ENCODE measurements at places on chromosomes 16 and 17. TPM values are rescaled to one million over a fixed set of nuclear protein-coding genes. Genes with fewer than 3 reads are reported as not detected.
A peak's percentile ranks its signal among the peaks of the same experiment; 100 is the strongest.

DNA sequence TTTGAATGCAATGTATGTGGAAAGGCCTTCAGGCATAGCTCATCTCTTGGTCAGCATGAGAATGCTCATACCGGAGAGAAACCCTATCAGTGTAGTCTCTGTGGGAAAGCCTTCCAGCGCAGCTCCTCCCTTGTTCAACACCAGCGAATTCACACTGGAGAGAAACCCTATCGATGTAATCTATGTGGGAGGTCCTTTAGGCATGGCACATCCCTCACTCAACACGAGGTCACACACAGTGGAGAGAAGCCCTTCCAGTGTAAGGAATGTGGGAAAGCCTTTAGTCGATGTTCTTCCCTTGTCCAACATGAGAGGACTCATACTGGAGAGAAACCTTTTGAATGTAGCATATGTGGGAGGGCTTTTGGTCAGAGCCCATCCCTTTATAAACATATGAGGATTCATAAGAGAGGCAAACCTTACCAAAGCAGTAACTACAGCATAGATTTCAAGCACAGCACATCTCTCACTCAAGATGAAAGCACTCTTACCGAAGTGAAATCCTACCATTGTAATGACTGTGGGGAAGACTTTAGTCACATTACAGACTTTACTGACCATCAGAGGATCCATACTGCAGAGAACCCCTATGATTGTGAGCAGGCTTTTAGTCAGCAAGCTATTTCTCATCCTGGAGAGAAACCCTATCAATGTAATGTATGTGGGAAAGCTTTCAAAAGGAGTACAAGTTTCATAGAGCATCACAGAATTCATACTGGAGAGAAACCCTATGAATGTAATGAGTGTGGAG, 24.7 kb downstream of the ZFP90 start:
- no peak for DNase-seq

Gene GPR142
- total RNA-seq, result not detected

DNA sequence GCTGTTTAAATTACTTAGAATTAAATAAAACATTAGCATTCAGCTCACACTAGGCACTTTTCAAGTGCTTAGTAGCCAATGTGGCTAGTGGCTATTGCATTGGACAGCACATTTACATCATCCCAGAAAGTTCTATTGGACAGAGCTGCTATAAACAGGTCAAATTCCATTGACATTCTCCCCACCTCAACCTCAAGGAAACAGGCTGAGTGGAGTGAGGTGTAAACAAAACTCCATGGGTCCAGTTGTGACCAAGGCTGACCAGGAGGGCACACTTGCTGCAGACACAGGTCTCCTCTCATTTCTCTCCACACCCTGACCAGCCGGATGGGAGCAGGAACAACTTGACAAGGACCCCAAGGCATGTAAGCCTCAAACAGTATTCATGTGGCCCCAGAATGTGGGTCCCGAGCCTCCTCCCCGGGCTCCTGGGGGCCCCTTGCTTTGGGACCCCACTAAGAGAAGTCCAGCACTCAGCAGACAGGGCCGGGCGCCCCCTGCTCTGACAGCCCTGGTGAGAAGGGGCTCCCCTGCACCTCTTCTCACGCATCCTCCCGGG, 488 bp downstream of the C17orf113 start:
- DNase-seq, result no peak

Gene AP2B1
- 198 TPM for total RNA-seq

- no peak for DNase-seq
Observed at GRCh38 chr16:23855010-23855409, 19.2 kb downstream of the PRKCB start.

Gene TRPV2
- total RNA-seq, result 2.7 TPM

DNA sequence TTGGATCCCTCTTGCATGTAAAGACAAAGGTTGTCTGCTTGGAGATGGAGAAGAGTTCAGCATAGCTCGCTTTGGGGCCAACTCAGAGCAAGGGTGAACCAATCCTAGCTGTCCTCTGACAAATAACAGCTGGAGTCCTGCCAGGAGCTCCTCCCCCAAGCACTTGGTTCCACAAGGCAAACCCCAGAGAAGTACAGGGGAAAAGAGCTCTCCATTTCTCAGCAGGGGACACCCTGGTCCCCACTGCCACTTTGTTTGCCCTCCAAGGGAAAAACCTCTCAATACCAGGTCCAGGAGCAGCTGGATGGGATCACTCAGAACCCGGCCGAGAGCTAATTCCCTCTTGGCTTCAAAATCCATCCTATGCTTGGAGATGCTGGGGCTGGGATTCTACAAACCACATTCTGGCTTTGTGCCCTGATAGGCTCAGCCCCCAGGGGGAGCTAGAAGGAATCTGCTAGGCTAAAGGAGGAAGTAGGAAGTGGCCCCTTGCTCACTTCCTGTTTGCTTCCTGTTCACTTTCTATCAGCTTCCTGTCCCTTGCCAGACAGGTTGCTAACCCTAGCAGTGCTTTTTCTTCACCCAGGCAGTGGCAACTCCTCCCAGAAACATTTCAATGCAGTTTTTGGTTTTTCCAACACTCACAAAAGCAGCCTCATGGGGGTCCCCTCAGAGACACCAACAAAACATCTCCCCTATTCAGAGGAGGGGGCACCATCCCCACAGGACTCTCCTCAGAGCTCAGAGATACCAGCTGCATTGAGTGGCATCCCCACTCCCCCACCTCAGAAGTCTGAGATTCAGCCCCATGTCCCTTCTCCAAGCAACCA, 30.7 kb downstream of the CDRT4 start:
- peak; percentile 46 for DNase-seq

Gene GPRC5C
- total RNA-seq, result 54.4 TPM

- no peak for DNase-seq
Observed at GRCh38 chr17:17381446-17382064, 78.4 kb downstream of the NT5M start.

Gene TEX19
- 2.1 TPM for total RNA-seq

Gene NLE1
- 55.5 TPM for total RNA-seq

- no peak for DNase-seq
Observed at GRCh38 chr16:5756969-5757368, 659.4 kb upstream of the EEF2KMT start.

GRCh38 chr16:3484318-3485096, 10.8 kb downstream of the C16orf90 start:
- no peak for DNase-seq

DNA sequence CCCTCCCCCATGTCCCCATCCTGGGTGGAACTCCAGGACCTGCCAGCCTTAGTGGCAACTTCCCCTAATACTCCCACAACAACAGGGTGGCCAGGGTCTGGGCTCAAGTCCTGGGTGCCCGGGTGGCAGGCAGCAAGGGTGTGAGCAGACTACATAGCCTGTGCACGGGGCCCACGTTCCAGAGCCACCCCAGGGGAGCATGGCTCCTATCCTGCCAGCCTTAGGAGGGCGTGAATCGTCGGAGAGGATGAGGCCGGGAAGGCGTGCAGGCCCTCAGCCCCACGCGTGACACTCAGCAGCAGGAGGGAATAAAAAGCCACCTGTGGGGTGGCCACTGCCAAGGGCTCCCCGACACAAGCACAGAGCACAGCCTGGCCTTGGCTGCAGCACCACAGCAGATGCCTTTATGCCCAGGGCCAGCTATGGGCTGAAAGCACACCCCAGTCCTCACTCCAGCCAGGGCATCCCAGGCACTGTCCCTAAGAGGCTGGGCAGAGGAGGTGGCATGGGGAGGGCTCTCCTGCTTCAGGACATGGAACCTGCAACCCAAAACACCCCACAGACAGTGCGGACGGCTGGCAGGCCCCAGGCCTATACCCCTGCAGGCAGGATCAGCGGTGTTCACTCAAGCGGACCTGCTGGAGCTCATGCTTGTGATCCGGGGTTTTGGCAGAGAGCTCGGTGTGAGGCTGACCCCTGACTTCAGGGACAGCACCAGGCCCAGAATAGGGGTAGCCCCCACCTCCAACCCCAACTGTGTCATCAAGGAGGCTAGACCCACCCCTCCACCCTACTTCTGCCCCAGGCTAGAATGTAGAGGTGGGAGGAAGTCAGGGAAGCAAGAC, 2.7 kb downstream of the BCAR1 start:
- DNase-seq, result no peak

GRCh38 chr17:82507631-82508175, 11.8 kb upstream of the FOXK2 start:
- no peak for DNase-seq

Gene ACSM5
- total RNA-seq, result not detected

Gene SAMD14
- 1.5 TPM for total RNA-seq

Measured in HCT116 (cell line).